ENCODE measurements at places on chromosomes 16 and 17. TPM values are rescaled to one million over a fixed set of nuclear protein-coding genes. Genes with fewer than 3 reads are reported as not detected.

The SLC5A11 gene
- total RNA-seq: 0.16 TPM

The CNTNAP4 gene
- 0.22 TPM for total RNA-seq

GRCh38 chr16:66614161-66614802 is 9.8 kb downstream of the CMTM3 start:
- no peak for DNase-seq

DNA sequence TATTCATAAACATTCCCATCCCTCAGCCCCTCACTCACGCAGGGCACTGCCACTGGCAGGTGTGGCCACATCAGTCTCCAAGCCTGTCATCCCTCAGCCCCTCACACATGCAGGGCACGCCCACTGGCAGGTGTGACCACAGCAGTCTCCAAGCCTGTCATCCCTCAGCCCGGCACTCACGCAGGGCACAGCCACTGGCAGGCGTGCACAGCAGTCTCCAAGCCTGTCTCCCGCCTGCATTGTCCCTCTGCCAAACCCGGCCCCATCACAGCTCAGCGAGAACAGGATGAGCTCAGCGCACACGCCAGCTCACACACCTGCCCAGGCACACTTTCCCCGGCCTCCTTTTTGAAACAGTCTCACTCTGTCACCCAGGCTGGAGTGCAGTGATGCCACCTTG is 11.4 kb upstream of the KREMEN2 start:
- DNase-seq: no peak

DNA sequence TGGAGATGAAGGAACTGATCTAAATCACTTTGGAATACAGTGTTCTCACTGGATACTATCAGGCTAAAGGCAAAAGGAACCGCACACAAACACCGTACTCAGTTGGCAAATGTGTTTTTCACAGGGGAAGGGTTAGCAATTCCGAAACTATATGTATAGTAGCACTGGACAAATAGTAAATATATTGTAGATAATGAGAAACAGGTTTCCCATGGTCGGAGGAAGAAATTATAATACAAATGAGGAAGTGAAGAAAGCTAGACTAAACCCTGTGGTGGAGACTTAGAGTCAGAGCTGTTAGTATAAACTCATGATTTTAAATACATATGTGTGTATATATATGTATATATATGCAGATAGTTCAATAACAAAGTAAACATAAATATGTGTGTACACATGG is 414.1 kb upstream of the SALL1 start:
- DNase-seq: no peak

DNA sequence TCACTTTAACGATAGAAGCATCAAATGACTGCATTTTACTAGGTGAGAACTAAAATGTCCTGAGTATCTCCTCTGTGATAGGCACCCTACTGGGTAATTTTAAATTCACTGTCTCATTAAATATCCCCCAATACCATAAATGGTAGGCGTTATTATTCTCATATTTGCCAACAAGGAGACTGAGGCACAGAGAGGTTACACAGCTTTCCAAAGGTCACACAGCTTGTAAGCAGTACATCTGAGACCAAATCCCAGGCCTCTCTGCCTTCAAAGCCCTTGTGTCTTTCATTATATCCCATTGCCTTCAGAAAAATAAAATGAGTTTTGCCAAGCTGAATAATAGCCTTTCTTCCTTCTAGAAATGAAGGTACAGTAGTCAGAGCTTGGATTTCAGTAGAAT is 502.6 kb downstream of the HAPSTR1 start:
- DNase-seq: no peak

- DNase-seq: no peak
These were observed 2.4 kb downstream of the C1QL1 start for GRCh38 chr17:44965481-44966234.

- DNase-seq: no peak
These were observed 5.8 kb upstream of the WFDC1 start for GRCh38 chr16:84288902-84289301.

GRCh38 chr17:1965556-1966273 is 59.4 kb downstream of the RTN4RL1 start:
- DNase-seq: no peak

GRCh38 chr17:10793816-10794215 is 10.1 kb downstream of the TMEM238L start:
- no peak for DNase-seq

- no peak for DNase-seq
These were observed 405.5 kb upstream of the PSMD7 start for GRCh38 chr16:73891129-73891542.
